RWPE1 (cell line): ENCODE measurements at places on chromosomes 7 and 10.
A peak's percentile ranks its signal among the peaks of the same experiment; 100 is the strongest.

DNA sequence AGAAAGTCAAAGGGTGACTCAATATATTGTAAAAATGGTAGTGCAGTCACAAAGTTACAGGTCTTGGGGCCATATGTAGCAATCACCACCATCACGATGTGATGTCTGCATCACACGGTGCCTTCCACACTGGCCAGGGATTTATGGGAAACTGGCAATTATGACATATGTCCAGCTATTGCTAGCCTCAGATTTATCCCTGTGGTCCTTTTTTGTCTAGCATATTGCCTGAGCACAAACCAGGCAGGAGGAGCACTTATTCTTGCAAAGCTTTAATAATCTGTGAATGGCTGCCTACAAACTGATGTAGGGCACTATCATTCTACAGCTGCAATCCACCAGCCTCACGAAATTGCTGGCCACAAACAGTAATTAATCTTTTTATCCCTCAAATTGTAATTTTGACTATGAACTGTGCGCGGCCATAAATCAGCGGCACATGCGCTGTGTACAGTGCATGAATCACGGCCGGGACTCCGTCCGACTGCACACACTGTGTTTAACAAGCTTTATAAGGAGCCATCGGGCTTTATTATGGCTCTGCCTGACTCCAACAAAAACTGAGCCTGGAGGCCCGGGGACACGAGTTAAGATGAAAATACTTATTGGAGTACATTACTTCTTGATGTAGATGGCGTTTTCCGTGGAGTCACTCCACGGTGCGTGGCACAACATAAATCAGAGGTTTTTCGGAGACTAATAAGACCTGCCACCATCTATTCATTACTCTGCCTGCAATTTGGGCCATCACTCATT lies 115.2 kb downstream of the EBF3 start:
- DNase-seq, result no peak

- no peak for DNase-seq
Observed at GRCh38 chr10:122688293-122688989, 11.2 kb downstream of the C10orf120 start.

DNA sequence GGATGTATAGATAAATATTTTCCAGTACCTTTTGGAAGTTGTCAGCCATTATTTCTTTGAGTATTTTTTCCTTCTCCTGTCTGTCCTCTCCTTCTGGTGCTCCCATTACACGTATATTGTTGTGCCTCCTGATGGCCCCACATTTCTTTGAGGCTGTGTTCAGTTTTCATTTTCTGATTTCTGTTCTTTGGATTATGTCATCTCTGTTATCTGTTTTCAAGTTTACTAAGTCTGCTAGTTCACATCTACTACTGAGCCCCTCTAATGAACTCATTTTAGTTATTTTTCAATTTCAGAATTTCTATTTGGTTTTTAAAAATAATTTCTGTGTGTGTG lies 16.3 kb downstream of the RBM33 start:
- no peak for DNase-seq

GRCh38 chr10:32367793-32368453 lies 21.0 kb upstream of the EPC1 start:
- DNase-seq, result peak; percentile 41

DNA sequence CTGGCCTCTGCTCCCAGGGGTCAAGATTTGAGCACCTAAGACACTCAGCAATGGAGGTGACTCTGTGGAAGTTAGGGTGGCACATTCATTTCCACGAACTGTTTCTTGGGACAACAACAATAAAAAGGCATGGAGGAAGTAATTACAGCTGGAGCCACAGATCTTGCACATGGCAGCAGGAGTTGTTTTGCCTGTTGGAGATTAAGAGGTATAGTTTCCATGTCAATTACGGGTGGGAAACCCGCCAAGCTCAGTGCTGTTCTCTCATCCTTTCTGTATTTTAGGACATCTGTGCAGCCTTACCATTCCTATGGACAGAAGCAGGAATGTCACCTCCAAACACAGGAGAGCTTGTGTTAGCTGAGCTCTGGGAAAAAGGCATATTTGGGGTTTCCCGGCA lies 201.2 kb downstream of the SNX10 start:
- DNase-seq, result no peak

DNA sequence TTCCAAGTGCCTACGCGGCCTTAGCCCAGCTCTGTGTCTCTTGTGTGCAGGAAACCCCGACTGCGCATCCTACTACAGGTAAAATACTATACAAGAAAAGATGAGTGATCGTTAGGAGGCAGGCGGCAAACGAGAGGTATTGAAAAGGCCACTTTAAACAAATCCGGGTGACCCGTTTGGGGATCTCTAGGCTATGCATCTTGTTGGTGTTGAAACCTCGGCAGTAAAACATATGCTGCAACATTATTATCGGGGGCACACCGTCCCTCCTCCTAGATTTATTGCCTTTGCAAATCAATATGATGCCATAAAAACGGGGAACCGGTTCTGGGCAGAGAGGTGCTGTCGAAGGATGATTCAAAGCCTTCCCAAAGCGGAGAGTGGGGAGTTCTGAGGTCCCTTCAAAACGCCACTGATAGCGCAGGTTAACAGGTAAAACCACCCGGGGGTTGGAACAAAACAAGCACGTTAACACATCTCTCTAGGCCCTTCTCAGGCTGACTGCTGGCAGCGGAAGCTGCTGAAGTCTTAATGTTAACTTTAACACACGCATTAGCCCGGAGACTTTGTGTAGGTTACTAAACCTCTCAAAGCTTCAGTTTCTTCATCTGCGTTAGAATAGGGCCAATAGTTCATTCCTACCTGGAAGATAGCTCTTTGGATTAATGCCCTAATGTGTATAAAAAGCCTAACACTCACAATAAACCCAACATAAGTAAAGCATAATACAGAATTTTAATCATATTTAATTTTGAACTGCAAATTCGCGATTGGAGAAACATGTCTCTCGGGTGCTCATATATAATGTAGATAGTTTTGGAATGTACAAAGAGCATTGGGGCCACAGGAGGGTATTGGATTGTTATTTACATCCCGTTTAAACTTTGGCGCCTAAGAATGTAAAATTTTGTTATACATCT lies 2.6 kb upstream of the TBX20 start:
- no peak for DNase-seq

DNA sequence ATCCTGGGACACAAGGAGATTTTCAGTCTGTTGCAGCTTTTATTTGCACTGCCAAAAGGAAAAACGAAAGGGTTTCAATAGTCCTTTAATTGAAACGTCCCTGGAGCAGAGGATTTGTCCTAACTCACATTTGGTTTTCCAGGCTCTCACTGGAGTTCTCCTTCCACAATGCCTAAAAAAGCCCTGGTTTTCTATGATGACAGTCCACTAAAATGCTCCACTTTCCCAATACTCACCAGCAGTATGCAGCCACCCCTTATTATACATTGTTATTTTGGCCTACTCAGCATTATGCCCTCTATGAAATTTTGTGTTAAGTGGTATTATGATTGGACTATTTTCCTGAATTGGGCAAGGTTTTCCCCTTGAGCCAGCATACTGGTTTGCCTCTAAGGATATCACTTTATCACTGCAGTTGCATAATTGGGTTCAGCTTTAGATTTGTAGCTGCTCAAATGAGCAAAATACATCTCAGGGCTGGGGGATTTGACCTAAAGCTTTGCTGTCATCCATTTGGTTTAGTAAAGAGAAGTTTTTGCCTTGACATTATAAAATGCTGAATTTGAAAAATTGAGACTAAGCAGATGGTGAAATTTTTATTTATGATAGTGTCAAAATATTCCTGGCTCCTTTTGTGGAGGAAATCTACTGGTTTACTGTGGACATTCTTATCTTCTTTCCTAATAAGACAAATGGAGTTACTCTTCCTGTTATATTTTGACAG lies 239.2 kb downstream of the RNLS start:
- DNase-seq, result no peak

DNA sequence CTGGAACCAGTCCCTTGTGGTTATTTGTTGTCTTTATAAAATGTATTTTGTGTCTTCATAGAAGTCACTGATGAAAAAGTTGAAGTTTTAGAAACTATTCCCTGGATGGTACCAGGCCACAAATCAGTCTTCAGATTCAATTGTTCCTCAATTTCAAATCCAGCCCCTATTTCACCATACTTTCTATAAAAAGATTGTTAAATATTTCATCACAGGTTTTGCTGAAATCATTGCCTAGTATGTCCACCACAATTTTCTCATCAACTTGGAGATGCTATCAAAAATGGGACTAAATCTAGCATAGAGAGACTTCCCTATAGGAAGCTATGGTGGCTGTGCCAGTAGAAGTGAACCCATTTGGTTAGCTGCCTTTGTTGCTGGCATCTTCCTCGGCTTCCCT lies 118.5 kb downstream of the RAB18 start:
- no peak for DNase-seq

DNA sequence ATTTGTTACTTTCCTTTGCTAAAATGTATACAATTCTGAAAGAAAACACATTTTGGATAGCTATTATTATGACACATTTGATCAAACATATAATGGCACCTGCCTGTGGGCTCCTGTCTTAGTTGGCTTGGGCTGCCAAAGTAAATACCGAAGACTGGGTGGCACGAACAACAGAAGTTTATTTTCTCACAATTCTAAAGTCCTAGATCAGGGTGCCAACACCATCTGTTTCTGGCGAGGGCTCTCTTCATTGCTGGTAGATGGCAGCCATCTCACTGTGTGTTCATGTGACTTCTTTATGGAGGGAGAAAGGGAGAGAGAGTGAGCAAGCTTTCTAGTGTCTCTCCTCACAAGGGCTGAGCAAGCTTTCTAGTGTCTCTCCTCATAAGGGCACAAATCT lies 195.8 kb upstream of the FAM3C start:
- DNase-seq, result no peak

DNA sequence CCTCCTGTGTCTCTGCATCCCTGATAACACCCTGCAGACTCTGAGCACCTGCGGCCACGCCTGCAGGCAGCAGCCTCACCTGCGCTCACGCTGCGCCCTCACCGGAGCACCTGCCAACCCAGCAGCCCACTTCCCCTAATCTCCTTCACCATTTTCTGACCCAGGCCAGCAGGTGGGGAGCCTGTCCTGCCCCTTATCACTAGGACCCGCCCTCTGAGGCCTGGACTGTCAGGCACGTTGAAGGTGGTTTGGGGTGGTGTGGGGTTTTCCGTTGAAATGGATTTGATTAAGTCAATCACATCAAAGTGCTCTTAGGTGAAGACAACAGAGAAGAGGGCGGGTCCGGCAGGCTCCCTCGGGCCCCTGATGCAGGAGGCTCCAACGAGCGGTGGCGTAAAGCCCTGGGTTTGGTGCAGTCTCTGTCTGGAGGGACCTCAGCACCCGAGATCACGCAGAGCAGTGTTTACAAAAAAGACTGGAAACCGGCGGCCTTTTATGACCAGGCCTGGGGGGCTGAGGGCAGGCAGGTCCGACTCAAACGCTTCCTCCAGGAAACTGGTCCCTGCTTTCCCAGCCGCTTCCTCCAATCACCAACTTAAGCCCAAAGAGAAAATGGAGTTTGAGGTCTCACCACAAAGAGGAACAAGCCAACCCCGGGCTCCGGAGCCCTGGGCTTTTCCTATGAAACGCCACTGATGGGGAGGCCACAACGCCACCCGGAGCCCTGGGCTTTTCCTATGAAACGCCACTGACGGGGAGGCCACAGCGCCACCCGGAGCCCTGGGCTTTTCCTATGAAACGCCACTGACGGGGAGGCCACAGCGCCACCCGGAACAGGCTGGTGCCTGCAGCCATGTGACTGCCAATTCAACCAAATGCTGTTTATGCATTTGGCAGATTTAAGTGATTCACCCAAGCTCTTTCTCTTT lies 45.5 kb downstream of the DPYSL4 start:
- DNase-seq, result no peak

GRCh38 chr10:123939591-123939990 lies 48.0 kb upstream of the CPXM2 start:
- no peak for DNase-seq

- DNase-seq, result no peak
Observed at GRCh38 chr10:1734288-1734687, 3.0 kb downstream of the ADARB2 start.

DNA sequence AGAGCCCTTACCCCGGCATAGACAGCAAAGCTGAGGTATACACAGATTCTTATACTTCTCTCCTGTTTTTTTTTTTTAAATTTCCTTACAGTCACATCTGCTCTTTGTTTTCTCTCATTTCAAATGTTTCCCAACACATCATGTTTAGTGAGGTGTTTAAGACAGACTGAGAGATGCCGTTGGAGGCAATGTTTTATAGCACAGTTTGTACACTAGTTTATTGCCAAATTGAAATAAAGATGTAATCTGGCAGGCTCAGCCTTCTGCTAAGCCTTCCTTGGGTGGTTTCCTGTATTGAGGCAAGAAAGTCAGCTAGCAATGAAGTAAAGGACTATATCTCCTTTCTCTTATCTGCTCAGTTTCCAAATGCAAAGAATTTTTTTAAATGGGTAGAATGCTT lies 393.4 kb downstream of the SORCS1 start:
- no peak for DNase-seq

DNA sequence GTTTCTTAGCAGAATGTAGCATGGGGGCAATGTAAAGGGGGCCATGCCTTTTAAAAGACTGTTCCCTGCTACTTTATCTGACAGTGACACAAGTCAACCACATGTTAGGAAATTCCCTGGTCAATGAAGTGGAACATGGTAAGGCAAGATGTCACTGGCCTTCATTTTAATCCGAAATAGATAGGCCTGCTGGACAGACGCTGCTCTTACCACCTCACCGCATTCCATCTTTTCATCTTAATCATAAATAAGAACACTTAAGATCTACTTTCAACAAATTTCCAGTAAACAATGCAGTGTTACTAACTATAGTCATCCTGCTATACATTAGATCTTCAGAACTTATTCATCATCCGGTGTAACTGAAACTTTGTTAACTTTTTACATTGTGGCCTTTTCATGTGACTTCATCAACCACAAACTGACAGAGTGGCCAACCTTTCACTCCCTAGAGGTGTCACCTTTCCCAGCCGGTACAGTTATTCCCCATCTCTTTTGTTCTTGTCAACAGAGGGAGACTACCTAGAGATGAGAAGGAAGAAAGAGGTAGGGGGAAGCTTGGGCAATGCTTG lies 15.6 kb downstream of the ASB4 start:
- no peak for DNase-seq

- no peak for DNase-seq
Observed at GRCh38 chr10:78913219-78914059, 155.3 kb upstream of the ZMIZ1 start.

- no peak for DNase-seq
Observed at GRCh38 chr10:66838656-66839055, 87.2 kb upstream of the LRRTM3 start.

GRCh38 chr10:120414946-120415345 lies 42.1 kb upstream of the PLPP4 start:
- DNase-seq, result no peak

GRCh38 chr10:22455068-22455857 lies 110.0 kb downstream of the SPAG6 start:
- no peak for DNase-seq

DNA sequence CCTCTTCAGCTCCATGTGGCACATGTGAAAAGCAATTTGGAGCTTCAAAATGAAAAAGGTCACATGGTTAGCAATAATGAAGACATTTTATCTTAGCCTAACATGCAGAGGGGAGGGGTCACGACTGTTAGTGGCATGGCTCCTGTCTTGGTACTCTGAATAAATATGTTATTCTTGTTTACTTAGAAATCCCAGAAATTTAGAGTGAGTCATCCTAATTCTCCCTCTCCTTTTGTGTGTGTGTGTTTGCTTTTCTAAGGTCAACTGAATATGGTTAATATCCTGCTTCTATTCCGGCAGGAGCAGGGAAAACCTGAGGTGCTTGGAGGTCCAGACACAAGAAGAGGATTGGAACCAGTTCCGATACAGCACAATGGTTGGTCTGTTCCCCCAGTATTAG lies 17.6 kb downstream of the BCCIP start:
- DNase-seq, result no peak

GRCh38 chr10:98367604-98368451 lies 47.2 kb downstream of the PYROXD2 start:
- DNase-seq, result no peak
